ENCODE measurements at places on chromosomes 4 and X. TPM values are rescaled to one million over a fixed set of nuclear protein-coding genes. Genes with fewer than 3 reads are reported as not detected.

DNA sequence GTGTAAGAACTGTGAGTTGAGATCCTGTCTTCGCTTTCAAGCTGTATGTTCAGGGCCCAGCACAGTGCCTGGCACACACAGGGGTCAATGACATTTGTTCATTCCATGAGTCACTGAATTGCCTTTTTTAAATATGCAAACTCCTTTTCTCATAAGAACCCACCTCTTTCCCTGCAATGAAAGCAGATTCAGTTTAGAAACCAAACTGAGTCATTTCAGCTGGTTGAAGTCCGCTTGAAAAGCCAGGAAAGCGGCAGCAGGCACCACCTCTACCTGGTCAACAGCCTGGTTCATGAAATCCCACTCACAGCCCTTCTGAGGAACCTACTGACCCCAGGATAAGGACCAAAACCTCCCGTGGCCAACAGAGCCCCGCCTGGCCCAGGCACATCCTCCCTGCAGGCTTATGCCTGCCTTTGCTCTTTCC lies 4.5 kb upstream of the C1QTNF7 start:
- H3K27me3 ChIP-seq = no peaks in the 10 kb centered on the region
- no peak overlapping the region for H3K27ac ChIP-seq
- DNase-seq = no peak
- no peaks in the 10 kb centered on the region for H3K36me3 ChIP-seq

DNA sequence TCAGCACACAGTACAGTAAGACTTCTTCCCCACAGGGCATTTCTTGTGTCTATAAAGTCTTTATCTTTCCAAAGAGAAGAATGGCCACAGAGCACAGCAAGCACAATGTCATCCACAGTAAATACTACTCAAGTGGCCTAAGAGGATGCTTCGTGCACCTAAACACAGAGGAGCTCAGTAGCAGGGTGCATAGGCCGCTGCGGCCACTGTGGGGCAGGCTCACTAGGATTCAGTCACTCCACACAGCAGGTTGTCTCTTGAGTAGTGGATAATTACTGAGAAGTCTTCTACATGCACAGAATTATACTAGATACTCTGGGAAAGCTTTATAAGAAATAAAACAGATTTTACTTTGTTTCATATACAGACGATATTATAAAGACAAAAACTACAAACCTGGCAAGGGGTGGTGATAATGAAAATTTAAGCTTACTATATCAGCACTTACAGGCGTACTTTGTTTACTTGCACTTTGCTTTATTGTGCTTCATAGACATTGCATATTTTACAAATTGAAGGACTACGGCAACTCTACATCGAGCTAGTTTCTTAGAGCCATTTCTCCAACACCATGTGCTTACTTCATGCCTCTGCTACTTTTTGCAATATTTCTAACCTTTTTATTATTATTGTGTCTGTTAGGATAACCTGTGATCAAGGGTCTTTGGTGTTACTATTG lies 78.5 kb downstream of the PRDM5 start:
- H3K27me3 ChIP-seq = no peaks in the 10 kb centered on the region
- H3K36me3 ChIP-seq = no peaks in the 10 kb centered on the region
- H3K27ac ChIP-seq = no peak overlapping the region
- no peak for DNase-seq

DNA sequence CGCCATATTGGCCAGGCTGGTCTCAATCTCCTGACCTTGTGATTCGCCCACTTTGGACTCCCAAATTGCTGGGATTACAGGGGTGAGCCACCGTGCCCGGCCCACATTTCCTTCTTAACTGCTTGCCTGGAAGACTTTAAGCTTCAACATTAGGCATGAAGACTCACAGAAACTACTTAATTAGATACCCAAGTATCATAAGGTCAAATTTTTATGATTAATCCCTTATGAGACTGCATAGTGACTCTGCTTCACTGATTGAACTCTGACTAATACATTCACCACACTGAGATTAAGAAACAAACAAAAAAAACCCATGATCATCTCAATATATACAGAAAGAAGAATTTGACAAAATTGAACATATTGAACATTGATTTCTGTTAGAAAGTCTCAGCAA lies 87.4 kb upstream of the KCTD8 start:
- H3K27me3 ChIP-seq = no peaks in the 10 kb centered on the region
- DNase-seq = no peak
- no peak overlapping the region for H3K27ac ChIP-seq
- H3K36me3 ChIP-seq = no peaks in the 10 kb centered on the region

GRCh38 chr4:22670956-22671355 lies 21.8 kb upstream of the GBA3 start:
- no peak overlapping the region for H3K27ac ChIP-seq
- H3K36me3 ChIP-seq = no peaks in the 10 kb centered on the region
- no peak for DNase-seq
- no peaks in the 10 kb centered on the region for H3K4me1 ChIP-seq

DNA sequence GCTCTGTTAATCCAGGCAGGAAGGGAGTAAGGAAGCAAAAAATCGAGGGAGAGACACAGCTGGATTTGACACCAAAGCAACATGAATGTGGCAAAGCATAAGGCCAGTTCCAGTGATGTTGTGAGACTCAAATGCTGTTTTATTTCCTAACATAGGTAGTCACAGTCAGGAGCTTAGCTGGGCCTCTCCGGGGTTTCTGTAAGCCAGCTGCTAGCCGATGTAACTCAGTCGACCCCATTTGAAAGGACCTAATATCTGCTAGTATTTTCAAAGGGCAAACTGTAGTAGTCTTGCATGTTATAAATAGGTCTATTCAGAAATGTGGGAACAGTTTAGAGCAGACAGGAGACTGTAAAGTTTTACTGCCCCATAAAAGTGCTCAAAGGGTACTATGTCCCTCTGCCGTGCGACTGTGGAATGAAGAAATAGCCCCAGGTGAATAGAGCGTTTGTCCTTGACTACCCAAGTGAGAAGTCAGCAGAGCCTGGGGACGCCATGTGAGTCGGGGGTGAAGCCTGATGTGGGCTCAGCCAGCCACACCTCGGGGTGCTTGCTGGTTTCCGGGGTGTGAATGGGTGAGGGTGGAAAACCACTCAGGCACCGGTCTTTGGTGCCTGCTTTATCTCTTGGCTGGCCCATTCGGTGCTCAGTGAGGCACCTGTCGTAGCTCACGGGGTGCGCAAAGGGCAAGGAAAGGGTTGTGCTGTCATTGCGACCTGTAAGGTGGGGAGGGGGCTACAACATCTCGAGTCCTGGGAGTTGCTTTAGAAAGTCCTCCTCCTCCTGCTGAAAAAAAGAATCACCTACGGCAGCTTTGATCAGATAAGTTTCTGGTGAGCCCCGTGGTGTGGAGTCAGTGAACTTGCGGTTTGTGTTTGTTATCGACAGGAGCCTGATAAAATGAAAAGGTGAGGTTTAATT lies 745 bp downstream of the TRIM2 start:
- H3K27me3 ChIP-seq = no peaks in the 10 kb centered on the region
- no peak overlapping the region for H3K27ac ChIP-seq
- H3K4me3 ChIP-seq = no peak overlapping the region
- H3K4me1 ChIP-seq = 0 out of 2 replicates have a peak, but pooled peaks cover 2% of the 10 kb centered on the region
- no peaks in the 10 kb centered on the region for H3K36me3 ChIP-seq

- H3K4me1 ChIP-seq = no peaks in the 10 kb centered on the region
- H3K27me3 ChIP-seq = no peaks in the 10 kb centered on the region
- no peak overlapping the region for H3K4me3 ChIP-seq
- no peaks in the 10 kb centered on the region for H3K36me3 ChIP-seq
These were observed 849.3 kb upstream of the PCDH10 start for GRCh38 chr4:132299841-132300240.

GRCh38 chr4:20532871-20533870 lies 167.1 kb upstream of the PACRGL start:
- H3K27me3 ChIP-seq = no peaks in the 10 kb centered on the region
- no peak overlapping the region for H3K4me3 ChIP-seq
- no peak overlapping the region for H3K27ac ChIP-seq
- DNase-seq = no peak
- H3K4me1 ChIP-seq = no peaks in the 10 kb centered on the region

- H3K27ac ChIP-seq = no peak overlapping the region
- H3K27me3 ChIP-seq = no peaks in the 10 kb centered on the region
- no peak overlapping the region for H3K4me3 ChIP-seq
- no peaks in the 10 kb centered on the region for H3K4me1 ChIP-seq
These were observed 228.8 kb downstream of the THOC2 start for GRCh38 chrX:123504047-123504446.

GRCh38 chrX:54495814-54496516 lies at the start of gene FGD1:
Gene FGD1, minus strand, starts transcription at chrX:54496234. Its CDS starts 802 bp downstream, at chrX:54495432.
- no peak within 1 kb of the TSS for H3K27ac ChIP-seq
- no peaks in the 10 kb centered on the region for H3K36me3 ChIP-seq
- no peaks in the 10 kb centered on the region for H3K27me3 ChIP-seq

ARFIP1 gene
- 18.9 TPM for polyA plus RNA-seq

ALAS2 gene
- polyA plus RNA-seq = not detected

Data from GM12878 (cell line).